Right renal cortex interstitium (tissue), 3 donors: ENCODE measurements at places on chromosomes 11 and 22. TPM values are rescaled to one million over a fixed set of nuclear protein-coding genes. Genes with fewer than 3 reads are reported as not detected.

- no peak for DNase-seq
These were observed 146.8 kb downstream of the MN1 start for GRCh38 chr22:27654546-27655445.

- no peak for DNase-seq
These were observed 51.8 kb downstream of the MICAL3 start for GRCh38 chr22:17972385-17973191.

DNA sequence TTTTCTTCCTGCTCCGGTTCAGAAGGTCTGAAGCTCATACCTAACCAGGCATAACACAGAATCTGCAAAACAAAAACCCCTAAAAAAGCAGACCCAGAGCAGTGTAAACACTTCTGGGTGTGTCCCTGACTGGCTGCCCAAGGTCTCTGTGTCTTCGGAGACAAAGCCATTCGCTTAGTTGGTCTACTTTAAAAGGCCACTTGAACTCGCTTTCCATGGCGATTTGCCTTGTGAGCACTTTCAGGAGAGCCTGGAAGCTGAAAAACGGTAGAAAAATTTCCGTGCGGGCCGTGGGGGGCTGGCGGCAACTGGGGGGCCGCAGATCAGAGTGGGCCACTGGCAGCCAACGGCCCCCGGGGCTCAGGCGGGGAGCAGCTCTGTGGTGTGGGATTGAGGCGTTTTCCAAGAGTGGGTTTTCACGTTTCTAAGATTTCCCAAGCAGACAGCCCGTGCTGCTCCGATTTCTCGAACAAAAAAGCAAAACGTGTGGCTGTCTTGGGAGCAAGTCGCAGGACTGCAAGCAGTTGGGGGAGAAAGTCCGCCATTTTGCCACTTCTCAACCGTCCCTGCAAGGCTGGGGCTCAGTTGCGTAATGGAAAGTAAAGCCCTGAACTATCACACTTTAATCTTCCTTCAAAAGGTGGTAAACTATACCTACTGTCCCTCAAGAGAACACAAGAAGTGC, 661 bp upstream of the MALAT1 start:
- no peak for DNase-seq

DNA sequence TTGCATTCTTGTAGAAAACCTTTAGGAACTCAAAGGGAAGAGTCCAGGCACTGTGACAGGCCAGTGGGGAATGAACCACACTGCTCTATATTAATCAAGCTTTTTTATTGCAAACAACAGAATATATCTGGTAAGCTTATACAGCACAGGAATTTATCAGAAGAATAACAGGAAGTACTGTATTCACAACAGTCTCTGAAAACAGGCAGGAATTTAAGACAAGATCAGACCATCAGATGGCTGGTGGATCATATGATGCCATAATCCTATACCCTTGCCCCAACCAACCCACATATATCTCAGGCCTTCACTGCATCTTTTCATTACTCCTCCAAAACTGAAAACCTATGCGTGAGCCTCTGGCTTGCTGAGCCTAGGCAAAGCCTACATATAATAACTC, 1.0 kb upstream of the HTATIP2 start:
- no peak for DNase-seq

DNA sequence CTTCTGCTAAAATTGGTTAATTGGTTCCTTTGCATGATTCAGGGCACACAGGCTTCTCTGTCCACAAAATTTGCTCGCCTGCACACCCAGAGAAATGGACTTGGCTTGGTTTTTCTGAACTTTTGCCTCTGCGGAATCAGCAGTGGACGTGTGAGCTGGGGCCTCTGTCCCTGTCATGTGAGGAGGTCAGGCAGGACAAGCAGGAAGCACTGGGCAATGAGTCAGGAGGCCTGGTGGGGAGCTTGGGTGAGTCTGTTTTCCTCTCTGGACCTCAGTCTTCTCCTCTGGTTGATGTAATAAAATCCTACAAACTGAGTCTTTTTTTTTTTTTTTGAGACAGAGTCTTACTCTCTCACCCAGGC, 10.4 kb upstream of the CELSR1 start:
- DNase-seq, result no peak

GRCh38 chr22:39255449-39256185, 10.8 kb upstream of the PDGFB start:
- DNase-seq, result no peak

SHANK3 gene
- 9.1 TPM for polyA plus RNA-seq

ACRV1 gene
- 0.58 TPM for polyA plus RNA-seq

ESAM gene
- 60.6 TPM for polyA plus RNA-seq
